ENCODE measurements at places on chromosomes 3 and 15. TPM values are rescaled to one million over a fixed set of nuclear protein-coding genes. Genes with fewer than 3 reads are reported as not detected.

The GASK1A gene
- total RNA-seq: 4.0 TPM

The NR1I2 gene
- total RNA-seq: 0.09 TPM

The AADACL2 gene
- not detected for total RNA-seq

The SACM1L gene
- total RNA-seq: 32.1 TPM

DNA sequence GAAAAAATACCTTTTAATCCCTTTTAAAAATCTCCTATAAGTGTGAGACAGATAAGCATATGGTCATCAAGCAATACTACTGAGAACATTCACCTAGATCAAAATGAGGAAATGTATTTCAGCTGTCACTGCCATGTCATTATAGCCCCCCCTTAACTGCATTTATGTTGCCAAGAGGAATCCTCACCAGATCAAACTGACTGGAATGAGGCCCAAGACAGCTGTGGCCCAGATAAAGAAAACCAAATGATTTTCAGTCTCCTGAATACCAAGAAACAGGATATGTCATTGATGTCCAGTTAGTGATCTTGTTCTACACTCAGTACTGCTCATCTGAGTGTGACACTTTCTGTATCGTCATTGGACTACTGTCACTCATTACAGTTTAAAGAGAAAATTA lies 35.1 kb upstream of the CPB1 start:
- DNase-seq: no peak

DNA sequence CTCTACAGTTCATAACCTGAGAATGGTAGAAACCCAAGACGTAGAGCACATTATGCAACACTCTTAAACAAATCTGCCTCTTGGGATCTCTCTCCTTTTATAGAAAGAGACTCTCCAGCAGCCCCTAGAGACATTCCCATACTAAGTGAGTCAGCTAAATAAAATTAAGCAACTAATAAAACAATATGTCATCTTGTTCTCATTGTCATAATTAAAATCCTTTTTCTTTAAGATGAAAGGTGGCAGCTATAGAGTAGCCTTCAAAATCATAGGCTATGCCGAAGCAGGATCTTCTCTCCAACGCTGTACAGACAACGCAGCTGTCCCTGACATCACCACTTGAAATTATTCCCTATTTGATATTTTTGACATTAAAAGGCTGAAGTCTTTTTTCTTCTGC lies 790.0 kb downstream of the FHIT start:
- no peak for DNase-seq

DNA sequence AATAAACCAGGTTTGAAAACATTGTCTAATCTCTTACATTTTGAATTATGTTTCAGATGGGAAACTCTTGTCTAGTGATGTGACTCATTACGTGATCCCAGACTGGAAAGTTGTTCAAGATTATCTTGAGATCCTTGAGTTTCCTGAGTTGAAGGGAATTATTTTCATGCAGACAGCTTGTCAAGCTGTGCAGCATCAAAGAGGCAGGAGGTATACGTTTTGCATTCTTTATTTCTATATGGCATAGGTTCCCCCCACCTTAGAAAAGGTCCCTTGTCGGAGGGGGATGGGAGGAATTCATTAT lies 1.5 kb downstream of the DIS3L start:
- DNase-seq: no peak
